ENCODE measurements at places on chromosomes 1 and 21.

DNA sequence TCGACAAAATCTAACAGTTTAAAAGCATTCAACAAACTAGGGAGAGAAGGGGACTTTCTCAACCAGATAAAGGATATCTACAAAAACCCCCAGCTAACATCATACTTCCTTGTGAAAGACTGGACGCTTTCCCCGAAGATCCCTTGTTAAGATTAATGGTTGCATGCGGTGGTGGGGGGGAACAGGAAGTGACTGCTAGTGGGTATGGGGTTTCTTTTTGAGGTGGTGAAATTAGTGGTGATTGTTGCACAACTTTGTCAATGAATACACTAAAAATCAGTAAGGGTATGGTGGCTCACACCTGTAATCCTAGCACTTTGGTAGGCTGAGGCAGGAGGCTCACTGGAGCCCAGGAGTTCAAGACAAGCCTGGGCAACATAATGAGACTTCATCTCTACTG, 26.9 kb upstream of the EYA3 start:
- DNase-seq = no peak

DNA sequence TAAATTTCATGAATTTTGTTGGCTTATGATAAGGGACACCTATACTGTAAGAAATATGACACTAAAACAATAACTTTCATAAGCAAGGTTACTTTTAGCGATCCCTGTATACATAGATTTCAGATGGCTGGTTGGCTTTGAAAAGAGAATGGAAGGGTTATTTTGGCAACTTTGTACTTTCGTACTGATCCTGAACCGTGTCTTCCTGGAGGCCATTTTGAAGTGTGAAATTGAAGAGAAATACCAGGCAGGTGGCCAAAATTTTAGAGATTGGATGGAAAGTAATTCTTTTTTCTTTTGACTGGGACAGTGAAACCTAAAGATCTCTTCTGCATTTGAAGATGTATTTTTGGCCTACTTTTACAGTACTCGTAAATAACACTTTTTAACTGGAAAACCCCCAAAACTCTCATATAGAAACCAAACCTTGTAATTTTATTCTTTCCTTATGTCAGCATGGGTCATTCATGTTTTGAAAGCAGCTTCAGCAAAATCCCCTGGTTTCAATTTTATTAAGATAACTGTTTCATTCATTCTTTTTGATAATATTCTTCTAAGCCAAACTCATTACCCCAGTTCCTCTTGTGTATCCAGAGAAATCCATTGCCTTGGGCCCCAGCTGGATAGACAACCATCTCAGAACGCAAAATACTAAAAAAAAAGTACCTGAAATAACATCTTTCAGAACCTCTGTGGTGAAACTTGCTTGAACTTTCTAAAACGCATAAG, 38.4 kb upstream of the ZNF281 start:
- no peak for DNase-seq

GRCh38 chr1:187870552-187870951, 1041.8 kb downstream of the PLA2G4A start:
- DNase-seq = no peak

DNA sequence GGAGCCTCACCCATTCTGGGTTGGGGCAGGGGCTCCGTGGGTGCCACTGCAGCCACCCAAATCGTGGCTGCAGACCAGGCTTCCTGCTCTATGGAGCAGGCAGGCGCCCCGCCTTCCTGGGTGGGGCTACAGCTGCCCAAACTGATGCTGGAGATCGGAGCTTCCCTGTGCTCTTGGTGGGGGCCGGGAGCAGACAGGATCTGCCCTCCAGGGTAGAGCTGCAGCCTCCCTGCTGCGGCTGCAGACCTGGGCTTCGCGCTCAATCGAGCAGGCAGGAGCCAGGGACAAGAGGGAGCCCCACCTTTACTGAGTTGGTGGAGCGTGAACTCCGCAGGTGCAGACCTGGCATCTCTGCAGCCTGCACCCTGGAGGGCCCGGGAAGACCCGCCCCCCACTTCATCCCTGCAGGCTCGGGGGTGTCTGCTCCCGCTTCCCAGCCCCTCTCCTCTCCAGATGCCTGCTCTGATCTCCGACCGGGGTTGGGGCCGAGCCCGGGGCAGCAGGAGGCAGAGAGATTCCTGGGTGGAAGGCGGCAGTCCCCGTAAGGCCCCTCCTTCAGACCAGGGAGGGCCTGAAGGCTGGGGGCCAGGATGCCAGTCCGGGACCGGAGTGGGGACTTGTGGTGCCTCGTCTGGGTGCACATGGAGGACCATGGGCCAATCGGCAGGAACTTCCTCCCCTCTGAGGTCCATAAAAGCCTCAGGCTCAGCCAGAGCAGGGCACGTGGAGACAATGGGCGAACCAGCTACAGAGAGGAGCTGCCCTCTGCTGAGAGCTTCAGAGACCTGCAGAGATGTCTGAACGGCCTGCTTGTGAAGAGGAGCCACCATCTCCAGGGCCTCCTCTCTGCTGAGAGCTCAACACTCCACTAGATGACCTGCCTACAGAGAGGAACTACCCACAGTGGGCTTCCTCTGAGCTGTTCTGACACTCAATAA, 359.3 kb downstream of the SMYD3 start:
- DNase-seq = no peak

DNA sequence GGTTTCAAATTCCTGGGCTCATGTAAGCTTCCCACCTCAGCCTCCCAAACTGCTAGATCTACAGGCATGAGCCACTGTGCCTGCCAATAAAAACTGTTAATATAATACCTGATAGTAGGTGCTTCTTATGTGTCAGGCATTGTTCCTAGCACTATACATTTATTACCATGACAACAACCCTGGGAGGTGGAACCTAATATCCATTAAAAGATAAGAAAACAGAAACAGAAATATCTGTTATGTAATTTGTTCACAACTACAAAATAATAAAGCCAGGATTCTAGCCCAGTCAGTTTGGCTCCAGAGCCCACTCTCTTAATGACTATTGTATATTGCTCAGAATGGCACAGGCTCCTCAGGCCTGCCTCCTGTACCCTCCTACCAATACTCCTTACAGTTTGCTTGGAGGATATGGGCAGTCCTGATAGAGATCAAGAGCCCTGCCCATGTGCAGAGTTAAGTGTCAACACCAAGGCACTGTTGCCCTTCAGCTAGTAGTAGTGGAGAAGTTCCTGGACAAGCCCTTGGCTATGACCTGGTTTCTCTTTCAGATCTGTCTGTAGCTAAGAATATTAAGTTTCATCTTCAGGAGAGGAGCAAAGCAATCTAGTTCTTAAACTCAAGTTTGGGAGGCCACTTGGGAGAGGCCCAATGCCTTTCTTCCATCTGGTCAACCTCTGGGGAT, 22.4 kb downstream of the RPL5 start:
- no peak for DNase-seq

- DNase-seq = no peak
Measured at GRCh38 chr1:113531321-113531720, 141.0 kb downstream of the MAGI3 start.

GRCh38 chr1:237527761-237528160, 363.0 kb downstream of the ZP4 start:
- no peak for DNase-seq

DNA sequence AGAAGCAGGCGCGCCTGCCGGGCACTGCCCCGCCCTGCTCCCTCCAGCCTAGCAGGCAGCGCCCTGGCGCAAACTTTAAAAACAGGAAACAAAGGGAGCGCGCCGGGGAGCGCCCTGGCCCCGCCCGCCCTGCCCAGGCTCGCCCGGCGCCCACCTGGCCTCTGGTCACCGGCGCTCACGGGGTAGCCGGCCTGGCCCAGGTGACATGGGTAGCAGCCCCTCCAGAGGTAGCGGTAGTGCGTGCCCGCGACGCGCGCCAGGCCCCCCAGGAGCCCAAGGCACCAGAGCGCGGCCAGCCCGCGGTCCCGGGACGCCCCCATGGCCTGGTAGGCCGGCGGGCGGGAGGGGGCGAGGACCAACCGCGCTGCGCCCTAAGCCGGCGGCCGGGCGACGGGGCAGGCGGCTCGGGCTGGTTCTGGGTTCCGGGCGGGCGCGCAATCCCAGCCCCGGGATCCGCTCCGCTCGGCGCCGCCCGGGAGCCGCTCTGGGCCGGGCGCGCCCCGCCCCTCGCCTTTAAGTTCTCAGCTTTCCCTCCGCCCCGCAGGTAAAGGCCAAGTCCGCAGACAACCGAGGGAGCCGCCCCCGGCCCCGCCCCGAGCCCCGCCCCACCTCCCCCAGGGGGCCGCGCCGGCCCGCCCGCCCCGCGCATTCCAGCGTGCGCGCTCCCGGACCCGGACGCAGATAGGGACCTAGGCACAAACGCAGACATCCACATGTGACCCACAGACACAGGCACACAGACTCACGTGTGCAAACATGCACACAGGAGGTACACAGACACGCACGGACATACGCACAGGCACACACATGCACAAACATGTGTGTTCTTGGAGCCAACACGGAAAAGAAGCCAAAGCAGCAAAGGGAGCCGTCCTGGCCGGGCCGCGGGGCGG, 76.7 kb downstream of the ARHGEF16 start:
- peak; percentile 86 for DNase-seq

DNA sequence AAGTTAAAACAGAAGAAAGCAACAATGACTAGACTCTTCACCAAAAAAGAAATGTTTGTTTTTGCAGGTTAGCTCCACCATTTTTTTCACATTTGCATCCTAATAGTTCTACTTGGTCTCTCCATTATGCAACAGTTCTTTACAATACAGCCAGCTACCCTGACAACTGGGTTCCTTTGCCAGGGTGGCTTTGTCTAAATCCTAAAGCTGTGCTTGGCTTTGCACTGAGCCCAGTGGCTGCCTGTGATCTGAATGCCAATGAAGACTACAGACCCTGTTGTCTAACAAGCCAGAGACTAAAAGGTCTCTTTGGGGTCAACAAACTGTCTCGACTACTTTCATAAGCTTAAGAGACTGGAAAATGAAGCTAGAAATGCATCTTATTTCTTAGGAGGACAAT, 112.0 kb downstream of the AKT3 start:
- DNase-seq = no peak

DNA sequence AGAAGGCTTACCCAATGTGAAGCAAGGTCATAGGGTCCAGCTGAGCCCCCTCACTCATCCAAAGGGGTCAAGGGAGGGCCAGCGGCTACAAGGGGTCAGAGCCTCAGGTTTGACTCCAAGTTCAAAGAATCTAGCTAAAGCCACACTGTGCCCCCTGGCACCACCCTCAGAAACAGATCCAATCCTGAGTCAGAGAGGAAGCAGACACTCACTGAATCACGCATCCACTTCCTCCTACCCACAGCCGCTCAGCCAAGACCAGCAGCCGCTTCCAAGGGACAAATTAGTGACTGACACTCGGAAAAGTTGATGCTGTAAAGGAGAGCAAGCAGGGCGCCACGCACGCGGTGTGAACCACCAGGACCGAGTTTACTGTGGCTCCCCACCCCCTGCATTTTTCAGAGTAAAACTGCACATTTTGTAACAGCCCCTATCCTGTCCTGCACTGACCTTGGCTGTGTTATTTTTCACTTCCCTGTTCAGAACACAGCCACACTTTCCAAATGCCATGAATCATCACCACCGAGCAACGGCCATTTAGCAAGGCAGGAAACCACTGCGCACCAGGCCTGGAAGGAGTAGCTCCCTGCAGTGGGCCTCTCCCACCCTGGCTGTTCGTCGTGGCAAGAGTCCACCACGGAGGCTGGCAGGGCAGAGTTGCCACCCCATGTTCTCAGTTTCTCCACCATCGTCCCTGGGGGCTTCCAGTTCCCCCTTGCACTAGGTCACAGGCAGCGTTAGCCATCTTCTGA, 147.8 kb downstream of the TOMM20 start:
- DNase-seq = peak; percentile 75

DNA sequence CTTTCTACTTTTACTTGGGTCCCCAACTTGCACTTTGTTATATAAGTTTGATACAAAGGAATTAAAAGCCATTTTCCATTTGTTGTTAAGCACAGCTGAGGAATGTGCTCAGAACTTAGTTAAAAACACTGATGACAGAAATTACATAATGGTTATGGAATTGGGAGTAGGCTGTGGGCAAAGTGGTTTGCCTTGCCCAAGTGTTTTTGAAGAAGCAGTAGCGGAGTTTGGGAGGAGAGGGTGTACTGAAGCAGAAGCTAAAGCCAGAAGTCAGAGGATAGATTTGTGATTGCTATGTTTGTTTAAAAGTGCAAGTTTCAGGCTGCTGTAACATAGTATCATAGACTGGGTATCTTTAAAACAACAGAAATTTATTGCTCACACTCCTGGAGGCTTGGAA, 391.8 kb downstream of the DUSP10 start:
- no peak for DNase-seq

- DNase-seq = no peak
Measured at GRCh38 chr1:116889380-116889779, 20.3 kb upstream of the PTGFRN start.

DNA sequence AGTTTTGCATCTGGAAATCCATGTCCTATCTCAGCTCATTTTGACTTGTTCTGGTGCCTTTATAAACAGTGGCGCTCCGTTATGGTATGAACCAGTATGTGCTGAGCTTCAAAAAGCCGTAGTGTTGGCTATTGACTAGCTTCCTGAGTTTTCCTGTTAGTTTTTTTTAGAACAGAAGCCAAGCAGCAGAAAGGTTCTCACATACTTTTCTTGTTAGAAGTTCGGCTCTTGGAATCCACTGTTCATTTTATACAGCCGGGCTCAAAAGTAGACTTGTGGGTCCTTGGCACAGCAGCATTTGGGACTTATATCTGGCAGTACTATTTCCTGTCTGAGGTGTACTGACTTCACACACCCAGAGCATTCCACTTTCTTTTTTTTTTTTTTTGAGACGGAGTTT, 63.8 kb downstream of the TBCE start:
- DNase-seq = no peak

GRCh38 chr1:45488666-45489377, 2.1 kb downstream of the TESK2 start:
- DNase-seq = no peak

DNA sequence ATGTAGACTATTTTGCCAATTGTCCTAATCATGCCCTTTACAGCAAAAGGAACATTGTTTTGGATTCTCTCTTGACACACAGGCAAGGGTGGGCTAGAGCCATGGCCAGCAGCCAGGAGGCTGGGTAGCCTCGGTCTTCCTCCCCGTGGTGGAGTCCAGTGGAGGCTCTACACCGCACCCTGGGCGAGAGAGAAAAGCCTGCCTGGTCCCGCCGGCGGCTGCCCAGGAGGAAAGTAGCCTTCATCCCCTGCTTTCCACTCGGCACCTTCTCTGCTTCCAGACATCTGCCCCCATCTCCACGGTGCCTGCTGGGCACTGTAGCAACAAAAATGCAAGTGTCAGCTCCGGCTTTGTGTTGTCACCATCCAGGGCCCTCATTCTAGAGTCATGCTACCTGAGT, 21.6 kb downstream of the PROK1 start:
- DNase-seq = no peak

GRCh38 chr1:176058686-176059085, 148.4 kb downstream of the COP1 start:
- no peak for DNase-seq

DNA sequence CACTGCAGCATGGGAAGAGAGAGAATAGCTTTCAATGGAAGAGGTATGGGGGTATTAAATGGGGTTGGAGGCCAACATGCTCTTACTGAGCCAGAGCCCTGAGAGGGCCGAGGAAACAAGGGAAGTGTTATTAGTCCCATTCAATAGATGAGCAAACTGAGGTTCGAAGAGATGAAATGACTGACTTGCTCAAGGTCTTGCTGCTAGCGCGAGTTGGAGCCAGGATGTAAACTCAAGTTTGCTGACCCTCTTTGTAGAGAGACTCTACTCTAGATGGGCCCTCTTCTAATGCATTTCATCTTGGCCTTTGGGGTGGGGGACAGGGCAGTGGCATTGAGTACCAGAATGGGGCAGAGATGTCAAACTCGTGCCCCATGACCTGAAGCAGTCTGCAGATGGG, 319.5 kb downstream of the RPS6KC1 start:
- DNase-seq = no peak

GRCh38 chr1:246415028-246415427, 92.1 kb downstream of the SMYD3 start:
- no peak for DNase-seq

Data from left forelimb (tissue), 1 donor.